GM12891 (cell line): ENCODE measurements at places on chromosomes 13 and 19.

DNA sequence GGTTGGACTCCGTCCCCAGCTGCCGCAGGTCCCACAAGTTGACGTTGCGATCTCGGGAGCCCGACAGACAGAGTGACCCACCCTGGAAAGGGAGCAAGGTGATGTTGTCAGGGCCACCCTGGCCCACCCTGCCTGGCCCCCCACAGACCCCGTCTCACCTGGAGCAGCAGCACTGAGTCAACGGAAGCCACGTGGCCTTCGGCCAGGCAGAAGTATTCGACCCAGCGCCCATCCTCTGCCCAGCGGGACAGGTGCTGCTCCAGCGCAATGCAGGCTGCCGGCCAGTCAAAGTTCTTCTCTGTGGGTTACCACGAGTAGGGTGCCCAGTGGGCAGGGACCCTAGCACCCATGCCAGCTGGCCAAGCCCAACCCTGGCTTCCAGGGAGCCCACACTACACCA is 1.8 kb downstream of the FBXW9 start:
- no peak for DNase-seq

- no peak for DNase-seq
Measured at GRCh38 chr19:43956827-43957226, 5.8 kb downstream of the ZNF221 start.

DNA sequence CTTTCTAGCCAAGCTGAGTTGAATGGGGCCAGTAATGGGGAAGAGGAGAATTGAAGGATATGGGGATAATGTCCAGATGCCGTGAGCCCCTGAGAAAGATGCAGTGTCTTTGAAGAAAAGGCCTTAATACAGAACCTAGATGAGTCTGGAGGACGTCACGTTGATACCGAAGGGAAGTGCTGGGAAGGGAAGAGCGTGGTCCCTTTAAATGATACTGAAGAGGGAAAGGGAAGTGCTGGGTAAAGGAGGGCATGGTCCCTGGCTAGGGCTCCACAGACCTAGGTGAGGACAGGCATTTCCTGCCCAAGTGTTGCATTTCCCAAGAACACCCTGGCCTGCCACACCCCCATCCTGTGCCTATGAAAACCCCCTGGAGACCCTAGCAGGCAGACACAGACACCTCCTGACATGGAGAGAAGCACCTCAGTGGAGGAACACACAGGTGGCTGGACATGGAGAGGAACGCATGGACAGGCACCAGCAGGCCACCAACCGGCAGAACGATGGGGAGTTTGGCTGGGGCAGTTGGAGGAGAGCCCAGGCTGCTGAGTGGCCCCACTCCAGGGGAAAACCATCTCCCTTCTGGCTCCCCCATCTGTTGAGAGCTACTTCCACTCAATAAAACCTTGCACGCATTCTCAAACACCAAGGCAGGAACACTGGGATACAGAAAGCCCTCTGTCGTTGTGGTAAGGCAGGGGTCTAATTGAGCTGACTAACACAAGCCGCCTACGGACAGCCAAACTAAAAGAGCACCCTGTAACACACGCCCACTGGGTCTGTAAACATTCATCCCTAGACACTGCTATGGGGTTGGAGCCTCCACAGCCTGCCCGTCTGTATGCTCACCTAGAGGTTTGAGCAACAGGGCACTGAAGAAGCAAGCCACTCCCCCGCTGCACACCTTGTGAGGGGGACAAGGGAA is 34.9 kb upstream of the POMP start:
- no peak for DNase-seq

DNA sequence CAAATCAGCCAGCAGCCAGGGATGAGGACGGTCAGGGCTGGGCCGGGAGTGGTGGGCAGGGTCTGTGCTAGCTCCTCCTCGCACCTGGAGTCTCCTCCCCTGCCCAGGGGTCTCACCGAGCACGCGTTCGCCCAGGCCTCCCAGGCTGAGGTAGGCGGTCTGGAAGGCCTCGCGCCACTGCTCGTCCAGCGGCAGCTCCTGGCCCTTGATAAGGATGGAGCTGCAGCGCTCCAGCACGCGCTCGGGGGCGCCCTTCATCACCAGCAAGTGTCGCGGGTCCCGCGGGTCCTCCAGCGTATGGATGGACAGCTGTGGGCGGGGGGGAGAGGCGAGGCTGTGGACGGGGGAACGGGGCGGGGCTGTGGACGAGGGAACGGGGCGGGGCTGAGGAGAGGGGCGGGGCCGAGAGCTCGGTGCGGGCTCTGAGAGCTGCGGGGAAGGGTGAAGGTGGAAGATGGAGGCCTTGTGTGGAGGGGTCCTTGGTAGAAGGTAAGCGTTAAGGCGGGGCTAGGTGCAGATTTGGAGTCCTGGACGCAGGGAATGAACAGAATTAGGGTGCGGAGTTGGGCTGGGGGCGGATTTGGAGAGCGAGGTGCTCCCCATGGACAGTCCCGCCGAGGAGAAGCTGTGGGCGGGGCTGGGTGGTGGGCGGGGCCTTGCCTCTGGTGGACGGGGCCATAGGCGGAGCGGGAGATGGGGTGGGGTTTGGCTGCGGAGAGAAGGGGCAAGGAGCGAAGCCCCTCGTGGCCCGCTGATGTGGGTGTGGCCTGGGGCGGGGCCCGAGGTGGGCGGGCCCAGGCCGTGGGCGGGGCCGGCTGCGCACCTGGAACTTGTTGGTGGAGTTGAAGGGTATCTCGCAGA is 5.7 kb downstream of the ATP4A start:
- peak; percentile 64 for DNase-seq

- DNase-seq, result no peak
Measured at GRCh38 chr19:39834287-39834841, 402 bp upstream of the DYRK1B start.

- no peak for DNase-seq
Measured at GRCh38 chr19:29672933-29673336, 7.7 kb downstream of the PLEKHF1 start.

DNA sequence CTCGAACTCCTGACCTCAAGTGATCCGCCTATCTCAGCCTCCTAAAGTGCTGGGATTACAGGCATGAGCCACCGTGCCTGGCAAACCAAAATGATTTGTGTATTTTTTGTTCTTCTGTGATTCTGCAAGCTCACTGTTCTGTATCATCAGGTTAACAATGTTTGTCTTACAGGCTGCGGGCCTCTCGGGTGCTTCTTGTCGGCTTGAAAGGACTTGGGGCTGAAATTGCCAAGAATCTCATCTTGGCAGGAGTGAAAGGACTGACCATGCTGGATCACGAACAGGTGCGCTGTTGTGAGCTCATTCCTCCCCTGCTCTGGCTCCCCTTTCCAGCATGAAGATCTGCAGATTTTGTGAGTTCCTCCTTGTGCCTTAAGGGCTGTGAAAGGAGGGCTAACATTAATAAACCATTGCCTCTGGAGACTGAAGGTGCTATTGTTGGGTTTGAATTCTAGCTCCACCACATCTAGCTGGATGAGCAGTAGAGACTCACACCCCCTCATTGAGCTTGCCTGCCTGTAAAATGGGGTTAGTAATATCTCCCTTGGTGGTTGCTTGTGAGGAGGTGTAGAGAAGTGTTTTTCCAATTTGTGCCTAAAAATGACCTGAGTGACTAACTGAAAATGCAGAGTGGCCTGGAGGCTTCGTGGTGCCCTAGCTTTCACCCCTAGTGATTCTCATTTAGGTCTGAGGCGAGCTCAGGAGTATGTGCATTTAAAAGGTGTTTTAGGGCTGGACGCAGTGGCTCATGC is 12.9 kb downstream of the SAE1 start:
- no peak for DNase-seq

DNA sequence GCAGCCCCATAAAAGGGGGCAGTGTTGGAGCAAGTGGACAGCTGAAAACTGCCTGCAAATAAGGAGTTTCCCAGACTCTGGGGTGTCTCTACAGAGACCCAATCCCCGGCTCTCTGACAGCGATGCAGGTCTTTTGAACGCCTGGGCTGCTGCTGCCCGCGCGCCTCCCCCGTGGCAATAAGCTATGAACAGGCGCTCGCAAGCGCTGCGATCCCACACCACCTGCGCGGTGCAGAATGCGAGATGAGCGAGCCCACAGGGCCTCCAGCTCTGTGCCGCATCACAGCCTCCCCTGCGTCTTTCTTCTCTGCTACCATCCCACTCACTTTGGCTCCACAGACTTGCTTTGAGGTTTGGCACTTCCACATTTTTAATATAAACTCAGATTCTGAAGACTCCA is 62.3 kb downstream of the KCTD15 start:
- no peak for DNase-seq

DNA sequence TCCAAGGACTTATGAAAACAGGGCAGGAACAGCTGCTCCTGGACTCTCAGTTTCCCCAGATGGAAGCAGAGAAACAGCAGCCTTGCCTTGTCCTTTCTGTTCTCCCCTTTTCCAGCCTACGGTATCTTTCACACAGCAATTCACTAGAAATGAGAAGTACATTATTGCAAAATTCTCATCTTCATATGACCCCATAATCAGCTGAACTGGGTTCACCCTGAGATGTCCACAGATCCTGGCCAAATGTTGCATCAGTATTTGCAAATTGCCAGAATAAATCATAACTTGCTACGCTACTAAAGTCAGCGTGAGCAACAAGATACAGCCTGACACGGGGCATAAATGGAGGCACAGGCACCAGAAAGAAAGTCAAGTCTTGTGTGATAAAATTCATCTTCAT is 16.1 kb downstream of the VSTM1 start:
- no peak for DNase-seq

DNA sequence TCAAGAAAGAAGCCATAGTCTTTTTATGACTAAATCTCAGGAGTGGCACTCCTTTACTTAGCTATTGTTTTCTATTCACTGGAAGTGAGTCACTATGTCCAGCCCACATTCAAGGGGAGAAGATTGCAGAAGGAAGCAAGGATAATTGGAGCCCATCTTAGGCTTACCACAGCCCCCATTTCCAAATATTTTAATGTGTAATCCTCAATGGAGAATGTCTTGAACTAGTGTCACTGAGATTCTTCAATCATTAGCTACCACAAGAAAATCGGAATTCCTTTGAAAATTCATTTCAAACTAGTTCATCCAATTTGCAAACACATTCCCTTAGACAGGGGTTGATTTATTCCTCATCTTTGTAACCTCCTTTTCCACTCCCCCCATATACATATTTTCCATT is 84.7 kb downstream of the DLEU7 start:
- no peak for DNase-seq

- DNase-seq, result no peak
Measured at GRCh38 chr13:36912973-36913372, 7.1 kb downstream of the SMAD9 start.

DNA sequence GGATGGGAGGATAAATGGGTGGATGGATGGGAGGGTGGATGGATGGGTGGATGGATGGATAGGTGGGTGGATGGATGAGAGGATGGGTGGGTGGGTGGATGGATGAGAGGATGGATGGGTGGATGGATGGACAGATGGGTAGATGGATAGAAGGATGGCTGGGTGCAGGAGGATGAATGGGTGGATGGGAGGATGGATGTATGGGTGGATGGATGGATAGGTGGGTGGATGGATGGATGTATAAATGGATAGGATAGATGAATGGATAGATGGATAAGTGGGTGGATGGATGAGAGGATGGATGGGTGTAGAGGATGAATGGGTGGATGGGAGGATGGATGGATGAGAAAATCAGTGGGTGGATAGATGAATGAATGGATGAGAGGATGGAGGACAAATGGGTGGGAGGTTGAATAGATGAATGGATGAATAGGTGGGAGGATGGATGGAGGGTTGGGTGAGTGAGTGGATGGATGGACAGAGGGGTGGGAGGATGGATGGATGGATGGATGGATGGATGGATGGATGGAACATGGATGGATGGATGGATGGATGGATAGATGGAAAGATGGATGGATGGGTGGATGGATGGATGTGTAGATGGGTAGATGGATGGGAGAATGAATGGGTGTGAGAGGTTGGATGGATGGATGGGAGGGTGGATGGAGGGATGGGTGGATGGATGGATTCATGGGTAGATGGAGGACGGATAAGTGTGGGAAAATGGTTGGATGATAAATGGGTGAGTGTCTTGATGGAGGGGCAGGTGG is 35.9 kb upstream of the ONECUT3 start:
- DNase-seq, result no peak

DNA sequence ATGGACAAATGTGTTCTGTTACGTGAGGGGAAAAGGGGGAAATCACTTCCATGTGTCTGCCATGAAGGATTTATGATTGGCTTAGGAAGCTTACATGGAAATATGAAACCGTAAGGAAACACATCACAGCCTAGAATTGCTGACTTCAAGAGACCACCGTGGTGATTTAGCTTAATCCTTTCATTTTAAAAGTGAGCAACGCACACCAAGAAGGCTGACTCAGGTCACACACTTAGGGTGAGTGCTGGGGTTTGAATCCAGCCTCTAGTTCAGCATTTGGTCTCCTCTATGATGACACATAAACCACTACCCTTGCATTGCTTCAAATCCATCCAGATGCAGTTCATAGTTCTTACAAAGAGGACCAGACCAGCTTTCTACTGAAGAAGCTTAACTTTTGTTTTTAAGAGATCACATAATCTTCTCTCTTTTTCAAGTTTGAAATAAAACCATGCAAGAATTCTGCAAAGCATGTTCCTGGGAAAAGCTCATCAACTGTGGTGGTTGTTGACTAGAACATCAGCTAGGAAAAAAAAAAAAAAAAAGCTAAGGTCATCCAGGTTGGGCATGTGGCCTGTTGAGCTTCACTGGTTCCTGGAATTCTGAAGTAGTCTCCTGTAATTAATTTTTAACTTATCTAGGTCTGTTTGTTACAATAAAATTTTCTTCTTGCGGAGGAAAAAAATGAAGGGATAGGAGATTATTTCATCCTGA is 60.2 kb upstream of the KL start:
- no peak for DNase-seq

- DNase-seq, result no peak
Measured at GRCh38 chr19:18718015-18718526, 34.6 kb downstream of the CRTC1 start.

GRCh38 chr19:56218961-56219360 is 16.9 kb downstream of the ZSCAN5C start:
- no peak for DNase-seq

- no peak for DNase-seq
Measured at GRCh38 chr13:25948910-25949309, 102.9 kb downstream of the SHISA2 start.

DNA sequence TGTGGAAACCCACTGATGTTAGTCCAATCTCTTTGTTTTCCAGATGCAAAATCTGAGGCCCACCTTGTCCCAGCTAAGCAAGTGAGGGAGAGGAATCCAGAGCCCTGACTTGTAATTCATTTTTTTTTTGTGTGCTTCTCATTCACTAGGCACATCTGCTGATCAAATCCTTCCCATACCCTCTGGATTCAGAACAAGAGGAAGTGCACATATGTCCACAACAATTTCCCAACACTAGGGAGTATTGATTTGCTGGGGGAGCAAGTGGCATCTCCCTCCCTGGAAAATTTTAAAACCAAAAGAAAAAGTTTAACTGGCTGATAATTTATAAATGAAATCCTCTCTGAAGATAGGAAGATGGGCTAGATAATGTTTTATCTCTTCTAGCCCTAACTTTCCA is 94.6 kb upstream of the RFC3 start:
- no peak for DNase-seq

DNA sequence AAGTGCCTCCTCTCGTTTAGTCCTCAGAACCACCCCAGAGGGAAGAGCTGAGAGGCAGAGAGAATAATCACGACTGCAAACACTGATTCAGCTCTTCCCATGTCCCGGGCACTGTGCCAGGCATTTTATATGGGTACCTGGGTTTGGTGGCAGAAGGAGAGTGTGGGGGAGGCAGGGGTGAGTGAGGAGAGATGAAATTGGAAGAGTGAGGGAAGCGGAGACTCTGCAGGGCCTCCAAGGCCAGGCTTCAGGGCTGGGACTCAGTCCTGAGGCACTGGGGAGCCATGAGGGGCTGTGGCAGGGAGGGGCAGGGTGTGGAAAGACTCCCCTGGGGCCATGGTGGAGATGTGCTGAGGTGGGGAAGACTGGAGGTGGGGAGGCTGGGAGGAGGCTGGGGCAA is 8.7 kb downstream of the SYNGR4 start:
- no peak for DNase-seq
